ENCODE measurements at places on chromosomes 12 and 14.
A peak's percentile ranks its signal among the peaks of the same experiment; 100 is the strongest.

DNA sequence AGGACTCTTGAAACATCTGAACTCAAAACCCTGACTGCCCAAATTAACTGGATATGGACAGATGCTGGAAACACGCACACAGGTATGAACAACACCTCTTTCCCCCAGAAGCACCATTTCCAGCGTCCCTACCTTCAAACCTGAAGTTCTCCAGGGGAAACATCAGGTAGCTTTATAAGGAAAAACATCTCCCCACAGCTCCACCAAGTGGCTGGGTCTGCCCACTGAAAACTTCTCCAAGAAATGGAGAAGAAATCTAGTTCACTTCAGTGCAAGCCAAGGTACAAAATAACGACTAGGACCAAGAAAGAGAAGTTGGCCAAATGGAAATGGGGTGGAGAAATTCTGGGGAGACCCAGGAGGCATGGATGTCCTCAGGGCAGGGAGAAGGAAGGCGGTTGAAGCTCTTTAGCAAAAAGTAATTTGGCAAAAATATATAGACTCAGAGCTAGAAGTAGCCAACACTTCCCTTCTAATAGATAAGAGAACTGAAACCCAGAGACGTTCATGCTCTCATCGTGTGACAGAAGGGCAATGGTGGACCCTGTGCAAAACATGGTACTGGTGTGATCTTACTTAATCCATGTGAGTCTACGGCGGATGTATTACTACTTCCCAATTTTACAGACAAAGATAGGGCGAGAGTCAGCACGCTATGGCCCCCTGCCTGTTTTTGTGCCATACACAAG, 10.5 kb upstream of the NUAK1 start:
- peak; percentile 41 for DNase-seq

GRCh38 chr14:105074601-105075053, 9.4 kb upstream of the GPR132 start:
- no peak for DNase-seq

DNA sequence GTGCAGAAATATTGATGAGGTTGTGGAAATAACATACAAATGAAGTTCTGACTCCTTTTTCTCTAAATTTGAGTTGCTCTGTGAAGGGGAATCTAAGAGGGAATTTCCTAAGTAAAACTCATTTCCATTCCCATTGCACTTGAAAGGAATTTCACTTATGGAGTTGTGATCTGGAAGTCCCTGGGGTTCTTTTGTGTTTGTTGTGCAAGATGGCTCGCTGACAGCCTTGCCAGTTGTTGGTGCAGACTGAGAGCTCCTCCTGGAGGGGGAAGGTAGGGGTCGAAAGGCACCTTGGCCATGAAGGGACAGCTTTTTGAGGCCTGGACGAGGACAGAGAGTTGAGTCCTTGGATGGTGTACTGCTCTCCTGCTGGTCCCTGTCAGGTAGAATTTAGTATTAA, 72.0 kb downstream of the C12orf56 start:
- no peak for DNase-seq

- peak; percentile 19 for DNase-seq
Observed at GRCh38 chr14:90698379-90698869, 117.8 kb downstream of the TTC7B start.

DNA sequence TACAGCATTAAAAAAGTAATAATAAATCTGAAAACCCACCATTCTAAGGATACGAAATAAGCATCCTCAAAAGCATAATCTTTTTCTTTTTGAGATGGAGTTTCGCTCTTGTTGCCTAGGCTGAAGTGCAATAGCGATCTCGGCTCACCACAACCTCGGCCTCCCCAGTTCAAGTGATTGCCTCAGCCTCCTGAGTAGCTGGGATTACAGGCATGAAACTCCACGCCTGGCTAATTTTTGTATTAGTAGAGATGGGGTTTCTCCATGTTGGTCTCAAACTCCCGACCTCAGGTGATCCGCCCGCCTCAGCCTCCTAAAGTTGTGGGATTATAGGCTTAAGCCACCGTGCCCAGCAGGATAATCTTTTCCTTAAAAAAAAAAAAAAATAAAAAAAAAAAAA, 4.3 kb downstream of the CCNT1 start:
- DNase-seq, result no peak

DNA sequence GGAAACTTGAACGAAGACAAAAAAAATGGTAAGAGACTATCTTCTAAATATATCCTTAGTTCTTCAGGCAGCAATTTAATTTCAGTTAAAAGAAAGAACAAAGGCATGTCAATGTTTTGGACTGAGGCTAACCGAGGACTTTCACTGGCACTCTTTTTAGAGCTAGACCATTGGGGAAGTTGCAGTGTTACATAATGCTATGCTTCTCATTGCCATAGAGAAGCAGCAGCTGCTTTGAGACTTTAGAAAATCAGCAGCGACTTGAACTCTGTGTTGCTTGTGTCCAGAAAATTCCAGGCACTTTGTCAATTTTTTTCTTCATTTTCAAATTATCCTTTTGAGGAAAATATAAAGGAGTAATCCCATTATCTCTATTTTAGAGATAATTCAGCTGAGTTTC, 964.2 kb downstream of the NRXN3 start:
- DNase-seq, result no peak

DNA sequence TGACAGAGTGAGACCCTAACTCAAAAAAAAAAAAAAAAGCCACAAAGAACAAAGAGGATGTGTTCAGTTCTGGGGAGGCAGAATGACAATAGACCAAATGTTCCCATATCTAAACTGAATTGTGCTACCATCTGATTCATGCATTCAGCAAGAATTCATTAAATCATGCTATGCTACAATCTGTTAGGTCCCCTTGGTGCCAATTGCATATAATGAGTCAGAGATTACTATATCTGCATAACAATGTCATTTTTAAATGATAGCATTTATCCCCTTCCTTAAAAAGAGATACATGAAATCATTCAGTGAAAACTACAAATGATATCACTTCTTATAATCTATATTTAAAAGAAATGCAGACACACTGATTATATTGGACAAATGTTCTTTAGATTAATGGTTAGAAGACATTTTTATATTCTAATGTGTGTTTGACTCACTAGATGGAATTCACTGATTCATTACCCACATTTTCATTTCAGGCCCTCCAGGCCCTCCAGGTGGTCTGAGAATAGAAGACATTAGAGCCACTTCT, 207.6 kb upstream of the PDZRN4 start:
- DNase-seq, result no peak

GRCh38 chr12:70556179-70556869, 80.9 kb downstream of the PTPRB start:
- DNase-seq, result no peak

DNA sequence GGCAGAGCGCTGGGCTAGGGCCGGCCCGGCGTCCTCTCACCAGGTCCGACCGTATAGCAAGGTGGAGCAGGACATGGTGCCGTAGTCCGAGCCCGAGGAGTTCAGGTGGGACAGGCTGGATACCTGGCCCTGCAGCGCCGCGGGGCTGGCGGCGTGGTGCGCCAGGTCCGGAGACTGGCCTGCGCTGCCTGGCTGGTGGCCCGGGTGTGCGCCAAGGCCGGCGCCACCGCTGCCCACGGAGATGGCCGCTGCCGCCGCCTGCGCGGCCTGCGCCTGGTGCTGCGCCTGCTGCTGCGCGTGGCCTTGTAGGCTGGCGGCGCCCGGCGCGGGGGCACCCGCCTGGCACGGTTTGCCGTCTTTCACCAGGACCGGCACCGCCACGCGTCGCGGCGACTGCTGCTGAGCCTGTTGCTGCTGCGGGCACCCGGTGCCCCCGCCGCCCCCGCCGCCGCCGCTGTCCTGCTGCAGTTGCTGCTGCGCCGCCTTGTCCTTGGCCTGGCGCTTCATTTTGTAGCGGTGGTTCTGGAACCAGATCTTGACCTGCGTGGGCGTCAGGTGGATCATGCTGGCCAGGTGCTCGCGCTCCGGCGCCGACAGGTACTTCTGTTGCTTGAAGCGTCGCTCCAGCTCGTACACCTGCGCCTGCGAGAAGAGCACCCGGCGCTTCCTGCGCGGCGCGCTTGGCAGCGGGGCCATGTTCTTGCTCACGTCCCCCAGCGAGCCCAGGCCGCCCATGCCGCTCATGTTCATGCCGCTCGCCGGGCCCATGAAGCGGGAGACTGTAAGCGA, 2.6 kb downstream of the NKX2-1 start:
- no peak for DNase-seq

- no peak for DNase-seq
Observed at GRCh38 chr12:126784328-126784921, 1482.5 kb upstream of the TMEM132C start.

- no peak for DNase-seq
Observed at GRCh38 chr12:968545-968944, 19.1 kb upstream of the RAD52 start.

DNA sequence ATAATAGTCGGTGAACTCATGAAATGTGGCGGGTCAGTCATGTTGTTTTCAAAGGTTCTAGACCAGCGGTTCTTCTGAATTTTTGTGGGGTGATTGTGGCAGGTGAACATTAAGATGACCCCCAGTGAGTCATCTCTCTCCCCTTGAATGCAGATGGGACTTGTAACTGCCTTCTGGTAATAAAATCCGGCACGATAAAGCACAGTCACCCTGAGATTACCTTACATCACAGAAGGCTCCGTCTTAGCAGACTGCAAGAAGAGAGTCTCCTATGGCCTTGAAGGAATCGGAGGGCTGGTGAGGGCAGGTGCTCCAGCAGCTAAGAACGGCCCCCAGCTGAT, 189.6 kb downstream of the FOXN3 start:
- no peak for DNase-seq

- no peak for DNase-seq
Observed at GRCh38 chr14:103521951-103522563, 573 bp downstream of the CKB start.

DNA sequence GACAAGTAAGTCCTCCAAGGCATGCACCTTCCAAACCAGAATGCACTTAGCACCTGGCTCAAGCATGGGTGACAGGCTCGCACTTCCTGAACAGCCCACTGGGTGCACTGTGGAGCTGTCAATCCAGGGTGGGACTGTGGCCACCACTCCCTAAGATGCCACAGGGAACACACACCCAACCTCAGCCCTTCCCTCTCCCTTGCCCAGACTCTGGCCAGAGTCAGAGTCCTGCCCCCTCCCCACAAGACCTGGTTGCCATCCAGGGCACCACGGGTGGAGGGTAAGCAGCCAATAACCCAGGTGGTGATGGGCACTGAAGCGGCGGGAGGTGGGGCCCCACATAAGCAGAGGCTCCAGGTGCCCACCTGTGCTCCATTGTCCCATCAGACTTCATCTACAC, 160.6 kb downstream of the MYRFL start:
- DNase-seq, result no peak

GRCh38 chr12:29228474-29229157, 79.5 kb downstream of the FAR2 start:
- DNase-seq, result no peak

- DNase-seq, result no peak
Observed at GRCh38 chr14:71117839-71118743, 210.8 kb downstream of the PCNX1 start.

- DNase-seq, result no peak
Observed at GRCh38 chr12:27999970-28000369, 27.4 kb upstream of the PTHLH start.

GRCh38 chr14:41062826-41063225, 543.9 kb upstream of the LRFN5 start:
- DNase-seq, result no peak

- DNase-seq, result no peak
Observed at GRCh38 chr14:95544588-95544987, 9.7 kb downstream of the GLRX5 start.

- no peak for DNase-seq
Observed at GRCh38 chr12:1531153-1531653, 63.2 kb downstream of the FBXL14 start.

DNA sequence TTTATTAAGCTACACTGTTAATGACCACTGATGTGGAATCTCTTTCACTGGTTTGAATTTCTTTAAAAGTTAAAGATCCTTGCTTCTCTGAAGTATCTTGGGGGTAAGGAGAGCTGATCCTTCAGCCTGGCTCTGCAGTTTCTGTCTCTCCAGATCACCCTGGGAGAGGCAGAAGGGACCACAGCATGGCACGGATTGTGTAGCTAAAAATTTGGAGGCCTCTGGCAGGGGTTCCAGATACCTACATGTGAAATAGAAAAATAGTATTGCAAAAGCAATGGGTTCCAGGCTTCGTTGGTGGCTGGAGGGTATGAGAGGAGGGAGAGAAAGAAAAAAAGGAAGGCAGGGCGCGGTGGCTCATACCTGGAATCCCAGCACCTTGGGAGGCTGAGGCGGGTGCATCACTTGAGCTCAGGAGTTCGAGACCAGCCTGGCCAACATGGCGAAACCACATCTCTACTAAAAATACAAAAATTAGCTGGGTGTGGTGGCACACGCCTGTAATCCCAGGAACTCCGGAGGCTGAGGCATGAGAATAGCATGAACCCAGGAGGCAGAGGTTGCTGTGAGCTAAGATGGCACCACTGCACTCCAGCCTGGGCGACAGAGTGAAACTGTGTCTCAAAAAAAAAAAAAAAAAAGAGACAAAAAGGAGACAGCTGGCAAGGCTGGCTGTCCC, 3.4 kb downstream of the CHST11 start:
- DNase-seq, result no peak

DNA sequence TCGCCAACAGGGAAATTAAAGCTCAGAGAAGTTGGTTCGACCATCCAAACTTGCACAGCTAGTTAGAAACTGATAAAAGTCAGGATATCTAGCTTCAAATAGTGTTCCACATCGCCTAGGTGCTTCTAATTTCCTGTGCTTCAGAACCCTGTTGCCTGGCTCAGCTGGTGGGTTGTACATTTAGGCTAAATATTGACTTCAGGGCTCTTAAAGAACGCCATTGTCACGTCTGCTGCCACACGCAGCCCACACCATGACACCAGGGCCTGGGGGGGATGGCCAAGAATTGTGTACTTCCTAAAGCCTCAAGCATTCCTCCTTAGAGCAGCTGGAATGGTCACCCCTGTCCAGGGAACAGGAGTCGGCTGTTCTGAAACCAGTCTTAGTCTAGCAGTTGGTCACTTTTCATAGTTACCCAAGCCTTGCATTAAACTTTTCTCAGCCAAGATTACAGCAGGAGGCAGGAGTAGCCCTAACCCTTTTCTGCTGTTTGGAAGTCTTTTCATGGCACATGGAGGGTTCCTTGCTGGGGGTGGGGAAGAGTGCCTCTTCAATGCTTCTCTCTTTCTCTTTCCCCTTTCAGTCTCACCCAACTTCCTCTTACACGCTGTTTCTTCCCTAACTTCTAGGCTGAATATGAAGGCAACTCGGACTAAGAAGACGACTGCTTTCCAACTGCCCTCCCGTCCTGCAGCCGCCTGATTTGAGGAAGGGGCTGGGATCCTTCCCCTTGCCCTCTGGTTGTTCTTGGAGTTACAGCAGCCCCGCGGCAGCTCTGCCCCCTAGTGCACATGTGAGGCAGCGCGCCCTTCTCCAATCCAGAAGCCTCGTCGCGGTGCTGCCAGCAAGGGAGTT, 17.1 kb downstream of the FOS start:
- DNase-seq, result peak; percentile 42

DNA sequence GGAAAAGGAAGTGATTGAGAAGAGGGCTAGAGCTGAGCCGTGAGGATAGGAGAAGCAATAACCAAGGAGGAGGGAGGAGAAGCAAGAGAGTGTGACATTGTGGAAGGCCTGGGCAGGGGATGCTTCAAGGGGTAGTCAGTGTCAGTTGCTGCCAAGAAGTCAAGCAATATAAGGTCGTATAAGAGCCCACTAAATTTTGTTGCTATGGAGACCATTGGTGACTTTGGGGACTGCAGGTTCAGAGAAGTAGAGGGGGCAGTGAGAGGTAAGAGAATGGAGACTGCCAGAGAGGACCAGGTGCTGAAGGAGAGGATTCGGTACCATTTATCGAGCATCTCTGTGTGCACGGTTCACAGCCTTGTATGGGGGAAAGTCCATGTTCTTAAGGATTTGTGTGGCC, 3.1 kb upstream of the ATXN3 start:
- DNase-seq, result no peak
